ENCODE measurements at places on chromosomes 5 and 9.
A peak's percentile ranks its signal among the peaks of the same experiment; 100 is the strongest.

DNA sequence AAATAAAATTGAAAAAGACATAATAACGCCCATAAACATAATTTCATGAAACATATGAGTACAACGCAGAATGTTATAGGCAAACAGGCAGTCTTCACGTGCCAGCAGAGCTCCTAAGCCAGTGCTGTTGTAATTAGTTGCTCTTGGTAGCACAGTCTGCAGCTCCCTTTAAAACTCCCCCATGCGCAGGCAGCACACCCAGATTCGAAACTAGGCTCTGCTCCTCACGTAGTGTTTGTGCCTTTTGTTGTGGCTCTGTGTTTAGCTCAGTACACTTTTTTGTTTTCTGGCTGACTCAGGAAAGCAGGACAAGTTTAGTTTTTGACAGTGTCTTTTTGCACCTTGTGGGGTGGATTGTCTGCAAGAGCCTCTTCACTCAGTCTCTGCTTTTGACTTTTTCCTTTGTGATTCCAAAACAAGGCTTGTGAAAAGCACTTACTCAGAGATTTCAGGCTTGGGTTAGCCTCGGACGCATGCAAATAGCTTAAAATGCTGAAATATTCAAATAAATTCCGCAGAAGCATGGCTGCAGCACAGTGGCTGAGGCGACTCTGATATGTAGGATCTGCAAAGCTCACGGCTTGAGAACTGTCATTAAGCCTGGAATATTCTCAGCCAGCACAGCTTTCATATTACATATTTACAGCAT lies 113.6 kb downstream of the IRX1 start:
- no peak for DNase-seq

DNA sequence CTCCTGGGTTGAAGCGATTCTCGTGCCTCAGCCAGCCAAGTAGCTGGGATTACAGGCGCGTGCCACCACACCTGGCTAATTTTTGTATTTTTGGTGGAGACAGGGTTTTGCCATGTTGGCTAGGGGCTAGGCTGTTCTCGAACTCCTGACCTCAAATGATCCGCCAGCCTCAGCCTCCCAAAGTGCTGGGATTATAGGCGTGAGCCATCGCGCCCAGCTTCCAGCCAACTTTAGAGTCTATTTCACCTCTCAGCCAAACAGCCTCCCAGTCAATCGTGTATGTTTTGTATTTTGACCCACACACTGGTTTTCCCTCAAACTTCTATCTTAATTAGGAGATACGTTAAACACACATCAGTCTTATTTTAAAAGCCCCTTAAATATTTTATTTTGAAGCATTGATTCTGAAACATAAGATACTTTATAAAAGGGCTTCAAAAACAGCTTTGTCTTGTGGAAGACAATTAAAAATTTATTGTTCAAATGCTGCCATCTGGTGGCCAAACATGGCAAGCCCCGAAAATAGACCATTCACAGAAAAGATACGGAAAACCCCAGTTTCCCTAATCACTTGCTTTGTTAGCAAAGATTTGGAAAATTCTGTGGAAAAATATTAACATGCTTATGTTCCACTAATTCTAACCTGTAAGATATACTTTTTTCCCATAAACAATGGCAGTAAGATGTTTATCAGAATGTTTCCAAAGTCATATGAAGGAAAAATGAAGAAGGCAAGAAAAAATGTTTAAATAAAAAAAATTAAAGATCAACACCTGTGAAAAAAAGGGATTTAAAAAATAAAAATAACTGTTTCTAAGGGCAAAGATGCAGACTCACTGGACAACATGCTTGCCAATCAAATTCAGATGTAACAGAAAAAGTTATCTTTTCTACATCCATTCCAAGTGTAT lies 33.1 kb downstream of the APTX start:
- DNase-seq: peak; percentile 1

- DNase-seq: no peak
Observed at GRCh38 chr5:170538696-170539586, 35.1 kb downstream of the KCNIP1 start.

DNA sequence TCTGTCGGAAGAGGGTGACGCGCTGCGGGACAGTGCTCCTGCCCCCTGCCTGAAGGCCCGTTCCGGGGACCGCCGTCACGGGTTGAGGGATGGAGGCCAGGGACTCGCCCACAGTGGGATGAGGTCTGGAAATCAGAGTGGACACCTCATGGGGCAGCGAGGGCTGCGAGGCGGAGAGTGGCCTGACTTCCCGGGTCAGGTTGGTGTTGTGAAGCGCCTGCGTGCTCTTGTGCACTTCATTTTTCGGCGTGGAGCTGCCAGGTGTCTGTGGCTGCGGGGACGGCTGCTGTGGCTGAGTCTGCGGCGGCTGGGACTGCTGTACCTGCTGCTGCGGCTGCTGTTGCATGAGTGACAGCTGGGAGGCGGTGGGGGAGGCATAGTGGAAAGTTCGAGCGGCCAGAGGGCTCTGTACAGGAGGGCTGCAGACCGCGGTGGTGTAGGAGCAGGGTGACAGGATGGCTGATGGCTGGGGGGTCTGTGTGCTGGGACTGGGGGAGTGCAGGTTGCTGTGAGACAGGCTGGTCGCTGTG lies 434.1 kb downstream of the HCN1 start:
- DNase-seq: no peak

- peak; percentile 70 for DNase-seq
Observed at GRCh38 chr9:224582-225520, 10.2 kb downstream of the DOCK8 start.

DNA sequence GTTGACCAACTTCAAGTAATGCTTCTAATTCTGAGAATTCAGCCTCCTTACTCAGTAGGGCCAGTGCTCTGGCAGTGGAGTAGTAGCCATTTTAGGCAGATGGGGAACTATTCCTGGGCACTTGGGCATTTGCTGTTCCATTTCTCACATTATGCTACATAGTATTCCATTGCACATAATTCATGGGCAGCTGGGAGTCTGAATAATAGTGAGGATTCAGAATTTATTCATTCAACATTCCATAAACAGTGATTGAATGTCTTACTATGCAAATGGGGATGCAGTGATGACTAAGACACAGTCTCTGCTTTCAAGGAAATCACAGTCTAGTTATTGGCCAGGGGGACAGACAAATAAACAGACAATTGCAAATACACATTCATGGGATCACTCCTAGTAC lies 301.0 kb upstream of the KCNN2 start:
- no peak for DNase-seq

GRCh38 chr9:83937861-83938455 lies 16.7 kb upstream of the KIF27 start:
- DNase-seq: peak; percentile 15

DNA sequence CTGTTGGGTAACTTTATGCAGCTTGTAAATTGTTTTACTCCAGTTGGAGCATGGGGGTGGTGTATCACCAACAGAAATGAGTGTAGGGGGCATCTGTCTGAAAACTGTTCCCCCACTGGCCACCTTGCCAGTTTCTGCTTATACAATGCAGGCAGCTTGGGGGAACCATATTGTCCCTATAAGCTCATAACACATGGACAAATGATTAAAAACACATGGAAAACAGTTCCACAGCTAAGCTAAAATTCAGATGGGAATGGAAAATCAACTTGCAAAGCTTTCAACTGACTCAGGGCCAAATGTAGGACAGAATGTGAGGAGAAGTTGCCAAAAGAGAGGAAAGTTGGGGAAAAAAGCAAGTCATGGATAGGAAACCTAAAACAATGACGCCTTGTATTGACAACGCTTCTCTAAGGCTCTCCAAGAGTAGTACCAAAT lies 7.9 kb upstream of the CER1 start:
- DNase-seq: no peak

GRCh38 chr5:60945813-60946187 lies 795 bp downstream of the NDUFAF2 start:
- no peak for DNase-seq

DNA sequence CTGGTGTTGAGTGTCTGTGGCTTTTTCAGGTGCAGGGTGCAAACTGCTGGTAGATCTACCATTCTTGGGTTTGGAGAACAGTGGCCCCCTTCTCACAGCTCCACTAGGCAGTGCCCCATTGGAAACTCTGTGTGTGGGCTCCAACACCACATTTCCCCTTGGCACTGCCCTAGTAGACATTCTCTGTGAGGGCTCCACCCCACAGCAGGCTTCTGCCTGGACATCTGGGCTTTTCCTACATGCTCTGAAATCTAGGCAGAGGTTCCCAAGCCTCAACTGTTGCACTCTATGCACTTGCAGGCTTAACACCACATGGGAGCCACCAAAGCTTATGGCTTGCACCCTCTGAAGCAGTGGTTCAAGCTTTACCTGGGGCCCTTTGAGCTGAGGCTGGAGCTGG lies 80.9 kb downstream of the BARX1 start:
- no peak for DNase-seq

DNA sequence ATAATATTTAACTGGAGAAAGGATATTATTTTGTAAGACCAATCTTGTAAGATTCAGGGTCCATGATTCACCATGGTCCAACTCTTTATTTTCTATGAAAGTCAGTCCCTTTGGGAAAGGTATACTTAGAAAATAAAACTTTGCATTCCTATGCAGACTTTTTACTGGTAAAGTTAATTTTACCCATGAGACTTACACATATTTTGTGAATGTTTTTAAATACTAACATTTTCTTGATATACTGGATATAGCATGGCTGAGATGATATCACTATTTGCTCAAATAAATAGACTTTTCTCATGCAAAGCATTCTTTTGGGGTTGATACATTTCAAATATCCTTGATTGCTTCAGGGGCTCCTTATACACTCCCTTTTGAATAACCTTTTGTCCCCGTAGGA lies 512.1 kb downstream of the MAN2A1 start:
- no peak for DNase-seq

GRCh38 chr5:72377910-72378638 lies 57.9 kb downstream of the PTCD2 start:
- no peak for DNase-seq
